Fibroblast of pulmonary artery (primary cell): ENCODE measurements at places on chromosomes 7 and 10.

DNA sequence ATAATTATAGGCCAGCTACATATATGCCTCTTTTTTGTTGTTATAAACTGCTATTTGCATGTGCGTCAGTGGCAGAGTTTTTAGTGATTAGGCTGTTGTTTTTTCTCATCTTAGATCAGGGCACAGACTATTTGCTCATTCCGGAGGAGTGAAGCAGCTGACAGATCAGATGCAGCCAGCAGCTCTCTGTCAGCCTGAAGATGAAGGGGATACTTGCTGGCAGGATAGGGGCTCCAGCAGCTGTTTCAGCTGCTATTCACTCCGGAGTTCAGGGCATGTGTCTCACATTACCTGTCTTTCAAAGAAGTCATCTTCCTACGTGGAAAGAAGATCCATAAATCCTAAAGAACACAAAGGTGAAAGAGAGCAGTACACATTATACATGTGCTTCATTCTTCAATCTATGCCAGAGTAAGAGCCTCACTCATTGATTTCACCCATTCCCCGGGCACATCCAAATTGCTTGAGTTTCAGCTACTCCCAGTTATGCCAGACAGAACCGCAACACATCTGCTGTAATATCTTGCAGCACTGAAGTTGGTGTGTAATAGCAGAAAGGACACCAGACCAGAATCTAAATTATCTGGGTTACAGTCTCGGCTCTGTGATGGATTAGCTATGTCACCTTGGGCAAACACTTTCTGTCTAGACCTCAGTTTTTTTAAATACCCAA is 182.8 kb upstream of the CHRM2 start:
- peak; percentile 3 for DNase-seq

GRCh38 chr7:130149281-130150139 is 55.7 kb downstream of the TMEM209 start:
- no peak for DNase-seq

DNA sequence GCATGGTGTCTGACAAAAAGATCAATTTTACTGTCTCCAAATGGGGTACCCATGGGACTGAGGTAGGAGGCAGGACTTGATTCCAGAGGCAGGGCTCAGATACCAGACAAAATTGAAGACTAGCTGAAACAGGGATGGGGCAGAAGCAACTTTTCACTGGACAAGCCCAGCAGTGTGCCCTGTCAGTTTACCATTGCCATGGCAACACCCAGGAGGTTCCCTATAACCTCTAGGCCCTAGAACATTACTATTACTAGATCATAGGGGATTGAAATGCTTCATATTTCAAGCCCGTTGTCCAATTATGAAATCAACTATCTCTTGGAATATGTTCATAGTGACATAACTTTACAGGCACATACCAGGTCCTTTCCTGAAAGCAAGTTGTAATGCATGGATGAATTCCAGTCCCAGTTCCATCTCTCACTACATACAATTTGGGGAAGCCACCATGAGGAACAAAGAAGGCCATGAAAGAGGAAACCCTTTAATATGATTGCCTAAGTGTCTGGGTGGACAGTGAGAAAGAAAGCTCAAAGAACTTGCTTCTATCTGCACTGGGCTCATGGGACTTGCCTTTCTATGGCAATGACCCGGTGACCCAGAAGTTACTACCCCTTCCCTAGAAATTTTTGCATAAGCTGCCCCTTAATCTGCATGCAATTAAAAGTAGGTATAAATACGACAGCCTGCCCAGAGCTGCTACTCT is 557.9 kb downstream of the KCNMA1 start:
- DNase-seq, result no peak

DNA sequence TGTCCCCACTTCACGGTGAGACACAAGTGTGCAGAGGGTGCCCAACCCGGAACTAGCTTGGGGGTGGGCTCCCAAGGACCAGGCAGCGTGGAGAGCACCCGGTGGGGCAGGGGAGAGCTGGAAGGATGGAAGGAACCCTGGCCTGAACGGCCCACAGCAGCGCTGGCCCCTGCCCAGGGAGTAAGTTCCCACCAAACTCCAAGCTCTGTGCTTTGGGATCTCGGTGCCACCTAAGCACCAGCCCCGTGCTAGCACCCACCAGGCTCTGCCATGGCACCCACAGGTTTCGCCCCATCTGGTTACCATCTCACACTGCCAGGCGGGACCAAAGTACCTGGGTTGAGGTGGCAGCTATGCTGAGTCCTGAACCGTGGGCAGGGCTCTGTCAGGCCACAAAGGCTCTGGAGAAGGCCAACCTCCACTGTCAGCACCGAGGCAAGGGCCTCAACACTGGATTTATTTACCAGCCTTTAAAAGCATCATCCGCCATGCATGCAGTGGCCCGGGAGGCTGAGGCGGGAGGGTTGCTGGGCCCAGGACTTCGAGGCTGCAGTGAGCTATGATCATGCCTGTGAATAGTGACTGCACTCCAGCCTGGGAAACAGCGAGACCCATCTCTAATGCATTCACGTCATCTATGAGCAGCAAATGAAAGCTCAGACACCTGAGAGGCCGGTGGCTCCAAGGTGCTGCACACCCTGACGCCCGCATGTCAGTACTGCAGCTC is 16.0 kb downstream of the GPER1 start:
- no peak for DNase-seq

- no peak for DNase-seq
Measured at GRCh38 chr7:143953421-143953820, 1.2 kb upstream of the OR2F1 start.

DNA sequence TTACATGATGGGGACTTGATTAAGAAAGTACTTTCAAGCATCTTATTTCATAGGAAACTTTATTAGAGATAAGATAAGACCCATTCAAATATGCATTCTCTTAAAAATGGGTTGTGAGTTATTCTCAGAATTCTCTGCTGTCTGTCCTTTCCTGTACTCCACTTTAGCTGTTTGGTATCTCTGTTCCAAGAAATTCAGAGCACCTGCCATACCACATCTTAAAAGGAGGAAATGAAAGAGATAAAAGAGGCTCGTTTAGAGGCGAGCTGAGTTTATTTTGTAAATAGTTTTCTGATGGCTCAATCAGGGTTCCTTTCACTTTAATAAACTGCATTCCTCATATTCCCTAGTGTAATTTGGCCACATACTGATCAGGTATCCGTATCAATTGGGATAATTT is 87.2 kb downstream of the MDFIC start:
- no peak for DNase-seq

DNA sequence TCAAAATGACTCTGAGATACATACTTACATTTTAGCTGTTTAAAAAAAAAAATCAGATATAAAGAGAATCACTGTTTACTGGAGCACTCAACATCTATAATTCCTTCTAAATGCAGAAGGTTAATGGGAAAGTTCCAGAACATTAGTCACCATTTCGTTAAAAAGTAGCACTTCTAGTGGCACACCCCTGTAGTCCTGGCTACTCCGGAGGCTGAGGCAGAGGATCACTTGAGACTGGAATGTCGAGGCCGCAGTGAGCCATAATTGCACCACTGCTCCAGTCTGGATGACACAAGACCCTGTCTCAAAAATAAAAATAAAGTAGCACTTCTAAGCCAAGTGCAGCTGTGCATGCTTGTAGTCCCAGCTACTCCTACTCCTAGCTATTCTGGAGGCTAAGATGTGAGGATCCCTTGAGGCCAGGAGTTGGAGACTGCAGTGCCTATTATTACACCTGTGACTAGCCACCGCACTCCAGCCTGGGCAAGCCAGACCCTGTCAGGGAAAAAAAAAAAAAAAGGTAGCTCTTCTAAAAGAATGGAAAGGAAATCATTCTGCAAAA is 2.2 kb downstream of the FGFBP3 start:
- DNase-seq, result no peak

- DNase-seq, result no peak
Measured at GRCh38 chr7:122984021-122984420, 11.5 kb downstream of the TAS2R16 start.

DNA sequence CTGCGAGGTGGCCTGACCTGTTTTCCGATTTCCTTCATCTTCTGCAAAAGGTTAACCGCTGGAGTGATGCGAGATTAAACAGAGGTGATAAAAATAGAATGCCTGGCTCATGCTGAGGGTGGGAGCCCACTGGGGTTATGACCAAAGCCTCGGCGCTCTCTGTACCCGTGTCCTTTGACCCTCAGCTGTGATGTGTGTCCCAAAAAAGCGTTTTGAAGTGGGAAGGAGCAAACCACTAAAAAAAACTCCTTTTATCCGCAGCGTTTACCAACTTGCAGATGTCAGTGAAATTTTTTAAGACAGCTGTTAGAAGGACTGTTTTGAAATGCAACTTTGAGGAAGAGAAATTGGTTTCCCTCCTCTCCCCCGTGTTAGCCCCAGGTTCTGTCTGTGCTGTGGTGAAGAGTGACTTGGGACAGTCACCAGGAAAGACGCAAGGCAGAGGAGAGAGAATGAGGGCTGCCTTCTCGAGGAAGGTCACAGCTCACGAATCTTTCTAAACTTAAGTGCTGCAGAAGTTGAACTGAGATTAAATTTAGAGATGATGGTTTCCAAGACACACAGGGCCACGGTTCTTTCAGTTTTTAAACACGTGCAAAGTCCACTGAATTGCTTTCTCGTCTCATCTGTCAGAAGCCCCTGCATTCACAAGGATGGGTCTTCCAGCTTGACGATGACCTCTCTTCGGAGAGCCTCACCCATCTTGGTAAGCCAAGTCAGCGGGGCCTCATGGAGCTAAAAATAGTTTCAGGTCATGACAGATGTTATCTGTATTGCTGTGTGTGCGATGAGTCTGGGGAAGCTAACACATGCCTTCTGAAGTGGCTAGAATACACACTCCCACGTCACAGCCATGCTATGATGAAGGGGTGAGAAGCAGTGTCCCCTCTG is 27.6 kb downstream of the AMZ1 start:
- DNase-seq, result no peak

DNA sequence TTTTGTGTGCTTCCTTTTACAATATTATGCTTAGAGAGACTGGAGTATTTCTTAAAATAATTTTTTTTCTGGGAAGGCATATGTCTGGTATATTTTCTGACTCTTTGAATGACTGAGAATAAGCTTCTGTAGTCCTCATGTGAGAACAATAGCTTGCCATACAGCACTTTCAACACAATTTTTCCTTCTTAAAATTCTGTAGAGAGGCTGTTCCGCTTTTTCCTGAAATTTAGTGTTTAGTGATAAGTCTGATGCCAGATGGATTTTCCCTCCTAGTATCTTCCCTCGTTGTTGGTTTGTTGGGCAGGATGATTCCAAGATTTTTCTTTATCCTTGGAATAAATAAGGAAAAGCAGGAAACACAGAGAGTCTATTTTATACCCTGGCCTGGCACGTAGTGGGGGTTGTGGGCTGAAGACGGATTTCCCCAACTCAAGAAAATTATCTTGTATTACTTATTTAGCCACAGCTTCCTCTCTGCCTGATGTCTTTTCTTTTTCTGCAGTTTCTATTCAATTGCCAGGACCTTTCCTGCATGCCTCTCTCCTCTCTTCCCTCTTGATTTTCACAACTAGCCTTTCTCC is 111.2 kb downstream of the AOAH start:
- DNase-seq, result no peak

- DNase-seq, result peak; percentile 89
Measured at GRCh38 chr7:16420649-16421332, 547 bp downstream of the CRPPA start.

GRCh38 chr7:7180725-7181449 is 1.5 kb upstream of the C1GALT1 start:
- no peak for DNase-seq

GRCh38 chr10:17033529-17034260 is 95.9 kb downstream of the CUBN start:
- DNase-seq, result peak; percentile 92

- DNase-seq, result no peak
Measured at GRCh38 chr7:33707427-33707826, 197.9 kb upstream of the BMPER start.

DNA sequence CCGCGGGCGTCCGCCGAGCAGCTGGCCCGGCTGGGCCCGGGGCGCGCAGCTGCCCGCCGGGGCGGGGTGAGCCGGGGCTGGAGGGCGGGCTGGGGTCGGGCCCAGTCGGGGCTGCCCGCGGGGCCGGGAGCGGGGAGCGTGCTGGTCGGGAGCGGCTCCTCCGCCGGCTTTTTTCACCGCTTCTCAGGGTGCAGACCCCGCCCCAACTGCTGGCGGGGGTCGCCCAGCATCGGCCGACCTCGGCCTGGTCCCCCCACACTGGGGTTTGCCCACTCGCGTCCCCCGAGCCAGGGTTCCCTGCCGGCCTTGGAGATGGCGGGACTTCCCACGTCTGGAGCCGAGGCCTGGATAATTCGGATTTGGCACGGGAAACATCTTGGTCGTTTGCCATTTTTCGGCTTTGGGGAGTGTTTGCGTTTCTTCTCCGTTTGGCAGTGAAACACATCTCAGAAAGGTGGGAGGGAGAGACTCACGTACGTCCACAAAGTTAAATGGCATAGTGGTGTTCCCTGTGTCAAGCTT is 432 bp downstream of the TMEM248 start:
- peak; percentile 73 for DNase-seq

- DNase-seq, result no peak
Measured at GRCh38 chr10:78023741-78024140, 5.6 kb downstream of the POLR3A start.

- peak; percentile 87 for DNase-seq
Measured at GRCh38 chr7:128705891-128706333, 33.2 kb upstream of the CALU start.

DNA sequence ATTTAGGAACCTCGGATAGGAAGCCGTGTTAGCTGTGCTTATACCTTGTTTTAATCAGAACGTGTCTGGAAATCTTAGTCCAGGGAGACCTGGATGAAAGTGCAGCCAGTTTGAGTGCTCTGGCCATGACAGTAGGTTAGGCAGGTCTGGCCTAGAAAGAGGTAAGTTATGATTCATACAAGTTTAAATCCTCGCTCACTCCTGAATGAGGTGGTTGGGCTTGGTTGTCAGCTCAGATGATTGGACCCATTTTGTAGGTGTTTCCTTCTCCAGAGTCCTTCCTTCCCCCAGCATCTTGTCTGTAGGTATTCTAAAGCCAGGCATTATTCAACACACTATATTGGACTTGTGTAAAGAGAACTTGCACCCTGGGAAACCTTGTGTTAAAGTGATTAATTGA is 561.9 kb upstream of the GALNT17 start:
- no peak for DNase-seq

GRCh38 chr7:94567396-94567795 is 57.8 kb downstream of the CASD1 start:
- no peak for DNase-seq

- DNase-seq, result no peak
Measured at GRCh38 chr7:134196439-134196838, 69.3 kb downstream of the LRGUK start.

DNA sequence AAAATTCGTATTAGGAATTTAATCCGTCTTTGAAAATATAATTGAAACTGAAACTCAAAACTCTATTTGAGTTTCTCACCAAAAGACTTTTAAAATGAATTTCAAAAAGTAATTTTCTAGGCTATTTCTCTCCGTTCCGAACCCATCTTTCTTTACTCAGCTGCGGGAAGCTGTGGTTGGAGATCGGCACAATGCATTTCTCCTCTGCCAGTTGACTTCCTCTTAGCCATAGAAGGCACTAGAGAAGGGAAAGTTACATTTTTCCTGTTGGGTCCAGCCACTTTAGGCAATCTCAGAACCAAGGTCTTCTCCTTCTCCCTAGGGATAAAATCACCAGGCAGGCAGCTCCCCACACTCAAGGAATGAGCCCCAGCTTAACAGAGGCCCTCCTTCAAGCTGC is 133.6 kb upstream of the COL1A2 start:
- no peak for DNase-seq
